GM12878 (cell line): ENCODE measurements at places on chromosomes 7 and 10.

DNA sequence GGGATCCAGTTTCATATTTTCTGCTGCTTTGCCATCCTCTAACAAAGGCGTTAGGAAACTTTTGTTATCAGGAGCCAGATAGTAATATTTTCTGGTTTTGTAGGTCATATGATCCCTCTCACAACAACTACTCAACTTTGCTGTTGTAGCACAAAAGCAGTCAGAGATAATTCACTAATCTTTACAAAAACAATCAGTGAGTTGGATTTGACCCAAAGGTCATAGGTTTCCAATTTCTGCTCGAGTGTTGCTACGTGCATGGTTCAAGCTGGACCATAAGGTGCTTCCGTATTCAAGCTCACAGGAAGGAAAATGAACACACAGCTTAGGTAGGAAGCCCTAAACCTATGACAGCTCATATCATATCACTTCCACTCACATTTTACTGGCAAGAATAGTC, 92.4 kb upstream of the SFMBT2 start:
- no peak for DNase-seq

DNA sequence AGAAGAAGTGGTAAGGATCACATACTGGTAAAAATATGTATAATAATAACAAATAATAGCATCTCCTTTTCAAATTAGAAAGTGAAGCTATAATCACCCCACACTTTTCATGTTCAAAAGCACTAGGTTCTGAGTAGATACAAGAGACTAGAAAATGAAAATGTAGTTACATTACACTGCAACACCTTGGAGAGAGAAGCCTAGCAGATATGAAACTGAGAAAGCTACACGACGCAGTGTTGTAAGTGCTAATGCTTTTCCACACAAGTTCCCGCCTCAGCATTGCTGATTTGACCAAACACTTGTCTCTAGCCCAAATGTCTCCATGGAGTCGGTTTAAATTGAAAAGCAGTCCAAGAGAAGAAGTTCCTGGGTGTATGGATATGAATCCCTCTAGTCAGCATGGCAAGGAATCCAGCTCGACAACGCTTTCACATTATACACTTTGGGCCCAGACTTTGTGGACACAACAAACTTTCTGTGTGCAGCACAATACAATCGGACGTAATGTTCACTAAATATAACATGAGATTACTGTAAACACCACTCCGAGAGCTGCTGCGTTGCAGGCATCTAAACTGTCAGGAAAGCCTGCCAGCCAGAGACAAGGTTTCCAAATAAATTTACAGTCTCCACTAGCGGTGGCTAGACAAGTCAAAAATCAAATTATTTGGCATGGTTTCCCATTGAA, 1.7 kb downstream of the PDE1C start:
- DNase-seq, result no peak

DNA sequence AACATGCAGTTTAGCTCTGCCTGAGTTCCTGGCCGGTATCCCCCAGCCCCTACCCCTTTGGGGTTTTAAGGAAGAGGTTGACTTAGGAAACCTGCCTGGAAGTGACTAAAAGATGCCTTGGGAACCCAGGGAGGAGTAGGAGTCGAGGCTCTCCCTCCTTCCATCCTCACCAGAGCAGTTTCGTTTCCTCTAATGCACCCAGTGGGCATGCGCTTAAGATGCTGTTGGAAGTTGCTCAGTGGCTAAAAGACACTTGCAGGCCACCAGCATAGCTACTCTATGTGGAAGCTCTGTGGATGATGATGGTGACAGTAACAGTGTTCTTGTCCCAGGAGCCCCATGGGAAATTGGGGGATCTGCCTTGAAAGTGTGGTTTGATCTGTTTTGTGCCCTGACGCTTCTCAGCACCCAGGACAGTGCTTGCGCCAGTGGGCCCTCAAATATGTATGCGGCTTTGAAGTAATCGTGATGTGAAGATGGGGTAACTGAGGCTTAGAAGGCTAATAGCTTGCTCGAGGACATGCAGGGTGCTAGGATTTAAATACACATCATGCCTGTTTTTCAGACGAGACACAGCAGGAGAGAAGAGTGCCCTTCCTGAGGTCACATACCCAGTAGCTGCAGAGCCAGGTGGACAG, 32.0 kb downstream of the TBATA start:
- no peak for DNase-seq

DNA sequence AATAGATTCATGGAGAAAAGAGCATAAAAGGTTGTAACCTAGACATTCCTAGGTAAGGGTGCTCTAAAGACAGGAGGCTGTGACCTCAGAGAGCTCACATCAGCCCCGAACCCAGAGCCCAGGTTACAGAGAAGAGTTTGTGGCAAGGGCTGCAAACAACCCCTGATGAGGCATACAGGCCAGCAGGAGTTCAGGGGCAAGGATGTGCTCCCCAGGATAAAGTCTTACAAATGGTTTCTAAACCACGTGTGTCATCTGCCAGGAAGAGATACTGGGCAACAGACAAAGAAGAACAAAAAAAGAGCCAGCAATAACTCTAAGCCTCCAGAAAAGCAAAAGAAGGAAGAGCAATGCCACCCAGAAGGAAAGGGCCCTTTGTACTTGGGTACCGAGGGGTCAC, 27.7 kb downstream of the NCAPG2 start:
- DNase-seq, result no peak

DNA sequence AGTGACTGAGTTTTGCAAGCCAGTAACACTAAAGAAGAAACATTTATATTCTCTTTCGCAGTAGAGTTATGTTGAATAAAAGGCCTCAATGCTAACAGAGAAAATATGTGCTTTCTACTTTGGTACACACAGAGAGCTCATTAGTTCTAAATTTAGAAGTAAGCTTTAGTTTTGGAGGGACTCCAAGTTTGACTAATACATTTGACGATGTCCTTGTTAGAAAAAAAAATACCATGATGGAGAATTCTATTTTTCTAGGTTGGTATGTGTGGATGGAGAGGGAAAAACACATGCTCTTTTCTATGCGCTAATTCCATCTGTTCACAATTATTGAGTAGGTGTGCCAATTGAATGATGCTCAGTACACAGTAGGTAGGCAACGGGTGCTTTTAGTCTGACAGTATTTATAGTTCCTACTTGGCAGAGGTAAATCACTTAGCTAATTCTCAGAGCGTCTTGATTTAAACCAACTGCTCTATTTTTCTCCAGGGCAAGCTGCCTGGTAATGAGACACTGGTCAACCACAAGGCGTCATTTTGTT, 327.2 kb upstream of the AKR1E2 start:
- no peak for DNase-seq

GRCh38 chr10:69014171-69014570, 25.6 kb downstream of the KIFBP start:
- no peak for DNase-seq

- DNase-seq, result peak; percentile 76
Observed at GRCh38 chr7:24836084-24836483, 78.8 kb upstream of the GSDME start.

DNA sequence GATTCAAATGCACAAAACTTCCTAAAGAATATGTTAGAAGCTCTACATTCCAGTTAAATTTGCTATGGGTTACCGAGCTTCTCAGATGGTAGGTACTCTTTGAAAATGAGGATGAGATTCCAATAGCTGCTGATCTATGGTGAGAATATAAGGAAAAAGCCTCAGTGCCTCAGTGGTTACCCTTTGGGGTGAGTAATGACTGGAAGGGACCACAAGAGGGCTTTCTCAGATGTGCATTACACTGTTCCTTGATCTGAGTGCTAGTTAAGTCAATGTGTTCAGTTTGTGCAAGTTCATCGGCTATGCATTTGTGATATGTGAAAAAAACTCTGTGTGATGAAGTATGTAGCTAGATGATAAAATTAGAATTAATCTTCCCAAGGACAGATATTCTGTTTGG, 3.5 kb downstream of the NRCAM start:
- DNase-seq, result no peak

DNA sequence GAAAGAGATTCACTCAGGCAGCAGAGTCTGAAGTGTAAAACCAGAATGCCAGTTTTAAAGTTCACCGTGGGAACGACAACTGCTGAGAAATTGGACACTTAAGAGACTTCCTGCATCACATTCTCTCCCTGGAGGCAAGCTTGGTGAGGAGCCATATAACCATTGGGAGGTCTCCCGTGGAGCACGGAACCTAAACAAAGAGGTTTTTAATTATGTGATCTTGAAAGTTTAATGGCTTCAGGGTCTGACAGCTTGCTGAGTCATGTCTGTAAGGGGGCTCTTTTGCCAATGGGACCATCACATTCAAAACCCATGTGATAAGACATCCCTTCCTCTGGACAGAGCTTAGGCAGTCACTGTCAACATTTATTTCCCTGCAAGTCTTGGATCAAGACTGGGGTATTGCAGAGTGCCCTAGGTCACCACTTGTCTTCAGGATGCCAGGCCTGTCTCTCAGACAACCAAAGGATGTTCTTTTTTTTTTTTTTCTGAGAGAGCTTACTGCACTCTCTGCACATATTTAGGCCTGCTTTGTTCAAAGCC, 674.4 kb downstream of the TYW1 start:
- DNase-seq, result no peak

DNA sequence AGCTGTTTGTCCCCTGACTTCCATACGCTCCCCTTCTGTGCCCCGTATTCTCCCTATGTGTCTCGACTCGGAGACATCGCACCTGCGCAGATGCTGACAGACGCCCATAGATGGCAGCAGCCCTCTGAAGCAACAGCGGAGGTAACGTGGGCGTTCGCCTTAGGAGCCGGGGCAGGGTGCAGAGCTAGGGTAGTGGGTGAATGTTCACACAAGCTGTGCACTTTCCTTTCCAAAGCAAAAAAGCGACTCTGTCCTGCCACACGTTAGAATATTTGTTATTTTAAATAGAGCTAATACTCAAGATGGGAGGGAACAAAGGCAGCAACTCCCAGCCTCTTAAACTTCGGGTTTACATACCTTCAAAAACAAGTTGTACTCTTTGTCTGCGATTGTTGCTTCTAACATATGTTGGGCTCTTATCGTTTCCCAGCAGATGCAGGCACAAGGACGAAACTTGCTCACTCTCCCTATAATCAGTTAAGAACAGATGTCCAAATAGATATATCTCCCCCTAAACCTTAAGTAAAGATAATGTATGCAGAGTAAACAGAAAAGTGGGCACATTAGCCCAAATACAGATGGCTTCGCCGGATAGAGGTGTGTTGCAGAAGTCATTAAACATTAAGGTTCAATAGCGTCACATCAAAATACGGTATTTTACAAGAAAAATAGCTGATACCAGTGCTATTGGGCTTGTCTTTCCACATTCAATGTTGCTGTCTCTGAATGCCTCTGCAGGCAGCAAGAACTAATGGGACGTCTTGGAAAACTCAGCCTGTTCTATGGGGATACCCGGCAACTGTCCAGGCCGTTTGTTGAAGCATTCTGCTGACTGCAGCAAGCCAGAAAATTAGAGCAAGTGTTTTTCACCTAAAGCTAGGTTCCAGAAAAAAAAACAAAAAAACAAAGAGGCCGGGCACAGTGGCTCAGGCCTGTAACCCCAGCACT, 340.3 kb upstream of the PRKCQ start:
- DNase-seq, result no peak

GRCh38 chr10:7184660-7185366, 226.0 kb downstream of the SFMBT2 start:
- DNase-seq, result peak; percentile 59

- DNase-seq, result no peak
Observed at GRCh38 chr7:149868623-149869290, 5.0 kb upstream of the ATP6V0E2 start.

DNA sequence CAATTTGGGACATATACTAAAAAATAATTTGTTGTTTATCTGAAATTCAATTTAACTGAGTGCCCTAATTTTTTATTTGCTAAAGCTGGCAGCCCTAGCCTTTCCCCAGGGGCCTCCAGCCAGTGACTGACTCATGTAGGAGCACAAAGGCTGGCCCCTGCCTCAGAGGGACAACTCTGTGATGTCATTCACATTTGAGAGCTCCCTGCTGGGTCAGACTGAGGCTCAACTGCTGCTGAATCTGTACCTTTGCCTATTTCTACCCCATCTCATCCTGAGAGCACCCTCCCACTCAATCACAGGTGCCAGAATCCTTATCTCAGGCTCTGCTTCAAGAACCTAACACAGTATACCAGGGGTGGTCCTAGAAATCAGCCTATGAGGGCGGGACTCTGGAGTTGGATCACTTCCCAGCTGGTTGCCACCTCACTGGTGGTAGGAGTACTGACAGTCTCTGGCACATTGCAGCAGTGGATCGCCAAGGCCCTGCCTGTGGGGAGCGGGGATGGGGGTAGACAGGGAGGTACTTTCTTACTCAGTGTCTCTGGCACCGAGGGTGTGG, 11.6 kb downstream of the GCK start:
- DNase-seq, result no peak

DNA sequence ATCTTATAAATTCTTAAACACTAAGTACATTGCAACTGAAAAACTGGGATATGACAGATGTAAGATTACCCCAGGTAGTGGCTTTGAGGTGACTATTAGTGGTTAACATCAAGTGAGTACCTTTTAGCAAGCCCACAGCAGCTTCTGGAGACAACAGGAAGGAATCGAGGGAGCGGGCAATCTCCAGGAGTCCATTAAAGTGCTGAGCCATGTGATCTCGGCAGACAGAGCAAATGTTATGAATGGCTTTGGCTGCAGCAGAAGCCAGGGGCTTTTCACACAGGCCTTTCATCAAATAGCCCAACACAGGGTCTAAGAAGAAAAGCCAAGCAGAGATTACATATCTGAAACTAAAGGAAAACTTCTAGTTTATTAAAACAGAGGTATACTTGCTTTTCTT, 48.9 kb downstream of the IRF5 start:
- no peak for DNase-seq
